ENCODE measurements at places on chromosomes 13 and 19. TPM values are rescaled to one million over a fixed set of nuclear protein-coding genes. Genes with fewer than 3 reads are reported as not detected.

Gene WDR87
- total RNA-seq, result not detected

Gene DACT3
- total RNA-seq, result 2.5 TPM

Gene OLFM4
- not detected for total RNA-seq

Gene HSH2D
- total RNA-seq, result 9.3 TPM

Gene ZNF177
- total RNA-seq, result 0.72 TPM

Gene RFXAP
- total RNA-seq, result 11.7 TPM

Gene ANKRD24
- total RNA-seq, result 0.90 TPM

Gene NKG7
- 866 TPM for total RNA-seq

Gene IQCN
- 1.3 TPM for total RNA-seq

Gene NEK5
- total RNA-seq, result not detected

Gene TTC9B
- total RNA-seq, result not detected
